AG20443 (cell line): ENCODE measurements at places on chromosomes 16 and 17.

DNA sequence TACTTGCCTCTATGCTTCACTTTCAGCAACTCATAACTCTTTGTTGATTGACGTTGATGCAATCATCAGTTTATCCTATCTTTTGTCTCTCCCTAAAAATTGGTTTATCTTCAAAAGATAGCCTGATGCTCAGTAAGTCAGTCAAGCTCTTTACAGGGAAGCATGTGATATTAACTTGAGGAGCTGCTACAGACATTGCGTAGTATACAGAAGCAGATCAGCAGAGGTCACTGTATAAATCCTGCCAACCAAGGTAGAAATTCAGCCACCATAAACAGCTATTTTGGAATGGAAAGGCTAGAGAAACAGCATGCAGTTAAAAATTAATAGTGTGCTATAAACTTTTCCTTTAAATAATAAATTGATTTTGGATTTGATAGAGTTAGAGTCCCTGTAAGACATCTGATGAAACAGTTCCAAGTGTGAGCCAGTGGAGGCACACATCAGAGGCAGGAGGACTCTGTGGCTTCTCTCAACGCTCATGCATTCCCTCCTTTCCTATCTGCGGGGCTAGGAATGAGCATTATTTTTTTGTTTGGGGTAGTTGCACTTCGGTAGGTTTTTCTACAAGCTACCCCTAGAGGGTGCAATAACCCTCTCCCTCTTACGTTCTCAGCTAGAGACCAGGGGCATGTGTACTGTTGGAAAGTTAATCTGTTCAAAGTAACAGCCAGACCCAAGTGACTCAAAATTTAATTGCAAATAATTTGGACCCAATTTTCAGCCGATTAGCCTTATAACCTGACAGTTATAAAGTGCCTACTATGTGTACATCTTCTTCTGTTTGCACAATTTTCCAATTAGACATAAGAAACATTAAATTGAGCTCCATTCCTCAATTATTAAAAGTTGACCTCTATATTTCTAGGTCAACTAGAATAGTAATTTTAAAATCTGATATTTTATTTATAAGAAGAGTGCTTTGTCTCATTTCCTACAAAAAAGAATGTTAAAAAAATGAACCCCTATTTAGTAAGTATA lies 647.7 kb upstream of the SOX9 start:
- DNase-seq, result peak; percentile 69

GRCh38 chr17:14746822-14747602 lies 446.1 kb downstream of the HS3ST3B1 start:
- no peak for DNase-seq

GRCh38 chr17:62906881-62907280 lies 59.2 kb upstream of the TANC2 start:
- no peak for DNase-seq

DNA sequence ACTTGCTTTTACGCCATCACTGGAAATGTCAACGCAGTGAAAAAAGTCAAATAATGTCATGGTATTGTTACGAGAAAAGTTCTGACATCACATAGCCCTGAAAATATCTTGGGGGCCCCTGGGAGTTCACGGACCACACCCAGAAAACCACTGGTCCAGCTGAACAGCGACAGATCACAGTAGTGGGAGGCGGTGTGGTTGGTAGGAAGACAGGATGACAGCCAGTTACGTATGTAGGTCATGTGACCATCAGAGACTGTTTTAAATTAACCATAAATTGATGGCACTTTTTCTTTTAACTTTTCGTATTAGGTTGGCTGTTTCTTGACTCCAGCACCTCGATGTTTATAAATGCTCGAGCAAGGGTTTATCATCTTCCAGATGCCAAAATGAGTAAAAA lies 11.9 kb downstream of the ERCC4 start:
- no peak for DNase-seq

DNA sequence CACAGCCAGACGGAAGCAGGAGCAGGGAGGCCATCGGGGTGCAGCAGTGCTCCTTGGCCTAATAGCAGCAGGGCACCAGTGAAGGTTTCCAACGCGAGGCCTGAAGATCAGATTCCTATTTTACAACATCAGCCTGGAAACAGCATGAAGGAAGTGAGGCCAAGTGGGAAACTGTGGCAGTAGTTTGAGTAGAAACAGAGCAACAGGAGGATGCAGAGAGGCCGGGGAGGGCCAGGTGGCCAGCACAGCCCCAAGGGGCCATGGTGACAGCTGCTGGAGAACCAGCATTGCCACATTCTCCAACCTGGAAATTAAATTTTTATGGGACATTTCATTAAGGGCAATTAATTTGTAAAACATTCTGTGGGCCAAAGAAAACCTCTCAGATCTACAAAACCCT lies 3.4 kb upstream of the ANKRD11 start:
- DNase-seq, result no peak

DNA sequence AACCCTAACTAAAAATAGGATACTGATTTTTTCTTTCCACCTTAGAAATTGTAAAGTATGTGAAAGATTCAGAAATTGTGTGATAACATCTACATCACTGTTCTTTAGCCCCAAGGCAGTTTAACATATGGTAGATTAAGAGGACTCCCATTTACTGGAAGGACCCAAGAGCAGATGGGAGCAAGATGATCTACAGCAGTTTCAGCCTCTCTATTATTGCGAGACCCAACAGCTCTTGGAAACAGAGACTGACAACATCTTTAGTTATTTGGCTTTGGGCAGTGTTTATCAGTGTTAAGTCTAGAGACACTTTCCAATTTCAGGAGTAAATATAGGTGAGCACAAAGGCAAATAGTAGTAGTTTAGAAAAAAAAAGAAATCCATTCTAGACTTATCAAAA lies 124.9 kb upstream of the CORO6 start:
- no peak for DNase-seq

DNA sequence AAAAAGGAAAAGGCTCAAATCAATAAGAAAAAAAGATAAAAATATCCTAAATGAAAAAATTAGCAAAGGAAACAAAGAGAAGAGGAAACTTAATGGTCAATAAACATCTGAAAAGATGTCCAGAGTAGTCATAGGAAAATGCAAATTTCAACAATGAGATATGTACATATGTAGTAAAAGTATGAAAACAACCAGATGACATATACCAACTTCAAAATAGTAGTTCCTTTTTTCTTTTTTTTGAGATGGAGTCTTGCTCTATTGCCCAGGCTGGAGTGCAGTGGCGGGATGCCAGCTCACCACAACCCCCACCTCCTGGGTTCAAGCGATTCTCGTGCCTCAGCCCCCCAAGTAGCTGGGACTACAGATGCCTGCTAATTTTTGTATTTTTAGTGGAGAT lies 21.7 kb upstream of the NFAT5 start:
- no peak for DNase-seq

- DNase-seq, result peak; percentile 35
Observed at GRCh38 chr17:43791589-43791988, 11.4 kb downstream of the CFAP97D1 start.

DNA sequence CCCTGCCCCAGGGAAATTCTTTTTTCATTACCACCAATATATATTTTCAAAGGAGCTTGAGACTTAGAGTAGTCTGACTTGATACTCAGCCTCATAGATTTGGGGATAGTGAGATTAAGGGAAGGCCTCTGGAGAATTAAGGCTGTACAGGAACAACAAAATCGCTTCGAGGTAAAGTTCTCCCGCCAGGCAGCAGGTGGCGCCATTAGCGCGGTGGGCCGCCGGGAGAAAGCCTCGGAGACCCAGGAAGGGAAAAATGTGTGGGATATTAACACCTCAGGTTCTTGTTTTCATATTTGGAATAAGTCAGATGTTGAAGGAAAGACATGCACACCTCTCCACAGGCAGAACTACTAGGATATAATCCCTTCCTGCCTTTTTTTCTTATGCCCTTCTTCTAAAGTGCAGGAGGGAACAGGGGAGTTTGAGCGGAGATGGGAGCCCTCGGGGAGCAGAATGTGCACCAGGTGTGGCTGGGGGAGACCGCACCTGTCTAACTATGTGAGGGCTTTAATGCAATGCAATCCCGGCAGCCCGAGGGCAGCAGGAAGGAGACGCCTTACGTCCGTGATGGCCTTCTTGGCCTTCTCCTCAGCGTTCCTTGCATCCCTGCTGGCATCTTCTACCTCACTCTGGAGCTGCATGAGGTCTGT lies 25.9 kb downstream of the MYH3 start:
- peak; percentile 76 for DNase-seq

DNA sequence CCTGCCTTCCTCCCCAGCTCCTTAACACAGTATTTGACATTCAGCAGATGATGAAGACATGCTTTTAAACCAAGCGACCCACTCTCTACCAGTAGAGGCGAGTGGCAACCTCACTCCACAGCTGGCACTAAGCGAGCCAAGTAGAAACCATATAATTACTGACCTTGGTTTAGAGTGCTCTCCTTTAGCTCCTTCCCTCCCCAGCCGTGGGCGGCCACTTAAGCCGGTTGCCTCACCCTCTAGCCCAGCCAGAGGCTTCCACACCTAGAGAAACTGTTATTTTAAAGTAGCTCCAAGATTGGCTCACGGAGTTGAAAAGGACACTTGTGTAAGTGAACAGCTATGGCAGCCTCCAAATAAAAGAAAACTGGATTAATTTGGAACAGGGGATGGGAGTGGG lies 109.1 kb upstream of the CRHR1 start:
- no peak for DNase-seq

- DNase-seq, result peak; percentile 85
Observed at GRCh38 chr17:75565066-75565465, 22.5 kb upstream of the MYO15B start.

GRCh38 chr16:3017794-3018506 lies at the start of gene CLDN6:
TSS of gene CLDN6 (minus strand) at chr16:3018183. CDS start at chr16:3016021, 2,162 bp downstream.
- no peak for DNase-seq

DNA sequence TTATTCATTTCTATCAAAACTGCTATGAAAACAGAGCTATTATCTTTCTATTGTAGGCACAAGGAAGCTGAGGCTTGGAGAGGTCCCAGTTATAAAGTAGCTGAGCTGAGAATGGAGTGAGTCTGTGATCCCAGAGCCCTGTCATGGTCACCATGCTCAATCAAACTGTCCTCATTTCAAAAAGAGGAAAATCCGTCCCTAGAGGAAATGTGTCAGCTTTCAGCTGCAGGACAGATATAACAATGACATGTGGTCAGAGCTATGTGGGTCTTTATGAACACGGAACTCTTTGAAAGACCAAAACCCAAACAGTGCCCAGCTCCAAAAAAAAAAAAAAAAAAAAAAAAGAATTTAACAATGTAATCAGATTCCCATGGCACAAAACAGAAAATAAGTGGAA lies 266.1 kb downstream of the XYLT1 start:
- no peak for DNase-seq

DNA sequence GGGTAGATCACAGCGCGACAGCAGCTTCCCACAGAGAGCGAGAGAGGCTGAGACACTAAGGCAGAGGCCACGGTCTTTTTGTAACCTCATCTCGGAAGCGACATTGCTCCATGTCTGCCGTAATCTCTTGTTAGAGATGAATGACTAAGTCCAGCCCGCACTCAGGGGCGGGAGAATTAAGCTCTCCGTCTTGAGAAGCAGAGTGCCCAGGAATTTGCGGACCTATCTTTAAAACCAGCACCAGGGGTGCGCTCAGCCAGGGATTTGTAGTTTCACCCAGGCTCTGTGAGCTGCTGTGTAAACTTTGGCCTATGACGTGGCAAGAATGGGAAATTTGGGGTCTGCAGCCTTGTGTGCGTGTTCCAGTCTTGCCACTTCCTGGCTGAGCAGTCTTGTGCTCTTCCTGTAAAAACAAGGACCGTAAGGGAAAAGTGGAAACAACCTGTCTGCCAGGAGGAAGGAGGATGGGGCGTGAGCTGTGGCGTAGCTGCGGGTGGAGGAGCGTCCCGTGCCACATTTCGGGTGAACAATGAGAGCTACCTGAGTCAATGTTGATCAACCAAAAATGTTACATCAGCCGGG lies 16.0 kb upstream of the JPH3 start:
- DNase-seq, result no peak

DNA sequence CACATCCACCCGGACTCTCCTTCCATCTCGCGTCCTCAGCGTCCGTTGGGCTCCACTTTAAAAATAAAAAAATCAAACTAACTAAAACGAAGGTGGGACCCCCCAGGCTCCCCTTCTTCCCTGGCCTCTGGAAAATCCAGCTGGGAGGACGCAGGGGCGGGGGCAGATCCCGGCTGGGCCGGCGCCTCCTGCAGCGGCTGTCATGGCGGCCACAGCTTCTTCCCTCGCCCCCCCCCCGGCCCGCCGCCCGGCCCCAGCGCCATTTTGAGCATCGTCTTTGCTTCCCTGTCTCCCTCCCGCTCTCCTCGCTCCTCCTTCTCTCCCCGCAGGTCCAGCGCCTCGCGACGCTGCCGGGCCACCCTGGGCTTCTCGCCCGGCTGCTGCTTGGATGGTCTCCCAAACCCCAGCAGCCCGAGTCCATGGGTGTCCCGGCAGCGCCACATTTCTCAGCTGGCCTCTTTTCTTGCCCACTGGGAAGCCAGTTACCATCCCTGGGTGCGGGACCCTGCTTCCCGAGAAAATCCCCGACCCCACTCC lies 3.3 kb downstream of the HOXB2 start:
- DNase-seq, result peak; percentile 87
